ENCODE measurements at places on chromosomes 1 and 21. TPM values are rescaled to one million over a fixed set of nuclear protein-coding genes. Genes with fewer than 3 reads are reported as not detected.
A peak's percentile ranks its signal among the peaks of the same experiment; 100 is the strongest.

FAM72C gene
- 8.4 TPM for total RNA-seq

DNA sequence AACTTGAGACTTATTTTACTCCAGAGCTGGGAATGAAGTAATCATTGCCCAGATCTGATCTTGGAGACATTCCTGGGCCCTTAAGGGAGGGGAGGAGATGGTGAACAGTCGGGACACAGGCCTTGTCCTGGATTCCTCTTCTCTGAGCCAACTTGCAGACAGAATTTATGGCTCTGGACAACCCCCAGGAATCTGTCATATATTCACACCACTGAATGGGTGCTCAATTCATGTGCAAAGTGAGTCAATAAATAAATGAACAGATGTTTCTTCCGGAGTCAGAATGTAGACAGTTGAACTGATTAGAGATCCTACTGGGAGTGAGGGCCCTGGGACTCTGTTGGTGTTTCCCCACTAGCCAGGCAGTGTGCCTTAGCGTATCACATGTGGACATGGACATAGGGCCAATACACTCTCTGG, 2.6 kb downstream of the TUFT1 start:
- no peaks in the 10 kb centered on the region for H3K27me3 ChIP-seq
- peaks cover 73% of the 10 kb centered on the region for H3K36me3 ChIP-seq
- H3K4me3 ChIP-seq: peak overlapping the region; percentile 86
- no peak for DNase-seq

DYNLT5 gene
- not detected for total RNA-seq

- no peak overlapping the region for H3K27ac ChIP-seq
- no peak overlapping the region for H3K4me3 ChIP-seq
- no peaks in the 10 kb centered on the region for H3K36me3 ChIP-seq
- peaks cover 90% of the 10 kb centered on the region for H3K27me3 ChIP-seq
- H3K4me1 ChIP-seq: no peaks in the 10 kb centered on the region
Measured at GRCh38 chr1:52602856-52603600, 857 bp downstream of the GPX7 start.

GRCh38 chr1:161174911-161175310, 2.4 kb downstream of the B4GALT3 start:
- no peak for DNase-seq
- no peak overlapping the region for H3K27ac ChIP-seq
- H3K4me3 ChIP-seq: no peak overlapping the region
- peaks cover 55% of the 10 kb centered on the region for H3K36me3 ChIP-seq
- H3K27me3 ChIP-seq: no peaks in the 10 kb centered on the region

- H3K27me3 ChIP-seq: peaks cover 13% of the 10 kb centered on the region
- no peaks in the 10 kb centered on the region for H3K4me1 ChIP-seq
- no peak overlapping the region for H3K4me3 ChIP-seq
Measured at GRCh38 chr1:209723756-209724693, 19.4 kb downstream of the HSD11B1 start.

- H3K36me3 ChIP-seq: peaks cover 38% of the 10 kb centered on the region
- peak; percentile 28 for DNase-seq
- H3K4me3 ChIP-seq: peak overlapping the region; percentile 91
- H3K4me1 ChIP-seq: no peaks in the 10 kb centered on the region
- peak overlapping the region; percentile 97 for H3K27ac ChIP-seq
- no peaks in the 10 kb centered on the region for H3K27me3 ChIP-seq
Measured at GRCh38 chr1:100896481-100896982, 642 bp downstream of the SLC30A7 start.

DNA sequence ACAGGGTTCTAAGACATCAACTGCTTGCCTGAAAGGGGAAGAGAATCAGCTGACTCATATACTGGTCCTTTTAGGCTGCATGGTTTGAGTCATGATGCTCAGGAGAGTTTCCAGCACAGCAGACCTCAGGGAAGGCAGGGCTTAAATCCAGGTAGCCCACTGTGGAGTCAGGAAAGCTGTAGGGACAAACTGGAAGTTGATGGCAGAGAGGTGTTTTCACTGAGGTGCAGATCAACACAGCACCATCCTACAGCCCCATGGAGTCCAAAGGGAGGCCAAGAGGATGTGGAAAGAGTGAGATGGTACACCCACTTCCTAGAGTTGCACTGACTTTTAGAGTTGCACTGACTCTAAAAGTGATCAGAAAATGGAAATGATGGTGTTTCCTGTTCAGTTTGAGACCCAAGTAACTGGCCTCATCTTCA, 252.4 kb upstream of the DUSP10 start:
- H3K4me1 ChIP-seq: peaks cover 53% of the 10 kb centered on the region
- H3K27me3 ChIP-seq: no peaks in the 10 kb centered on the region
- peaks cover 52% of the 10 kb centered on the region for H3K36me3 ChIP-seq
- peak overlapping the region; percentile 66 for H3K27ac ChIP-seq
- H3K4me3 ChIP-seq: no peak overlapping the region
- no peak for DNase-seq

All from Calu3 (cell line).